Aortic smooth muscle cell (primary cell): ENCODE measurements at places on chromosomes 7 and 10. TPM values are rescaled to one million over a fixed set of nuclear protein-coding genes. Genes with fewer than 3 reads are reported as not detected.

Gene SH2D4B
- not detected in 2 replicates for total RNA-seq

Gene CARD11
- 0.13 TPM in 1 of 2 replicates, not detected in the other for total RNA-seq

Gene SKIDA1
- 0.37 and 0.66 TPM in 2 replicates for total RNA-seq

Gene MNX1
- not detected in 2 replicates for total RNA-seq

Gene DLX6
- not detected in 2 replicates for total RNA-seq

Gene MLXIPL
- total RNA-seq, result under 0.01 TPM in 1 of 2 replicates, not detected in the other

Gene GHITM
- total RNA-seq, result 190 and 196 TPM in 2 replicates

Gene STOX1
- under 0.01 and 0.06 TPM in 2 replicates for total RNA-seq

Gene TMEM229A
- 0.13 and 0.37 TPM in 2 replicates for total RNA-seq

Gene NAT16
- not detected in 2 replicates for total RNA-seq

Gene GPR26
- total RNA-seq, result not detected in 2 replicates

Gene GDF2
- total RNA-seq, result not detected in 2 replicates

Gene ZNF727
- 1.8 and 2.1 TPM in 2 replicates for total RNA-seq

Gene HOXA10
- total RNA-seq, result under 0.01 TPM in 2 replicates
